ENCODE measurements at places on chromosomes 16 and 17. TPM values are rescaled to one million over a fixed set of nuclear protein-coding genes. Genes with fewer than 3 reads are reported as not detected.

USP43 gene
- 0.43 TPM for total RNA-seq

RNF227 gene
- 6.2 TPM for total RNA-seq

MT3 gene
- total RNA-seq, result not detected

SLC2A4 gene
- total RNA-seq, result 0.22 TPM

DNAH17 gene
- total RNA-seq, result not detected

CAVIN1 gene
- 437 TPM for total RNA-seq

DRC3 gene
- 0.86 TPM for total RNA-seq

CACNG3 gene
- not detected for total RNA-seq

ABCC11 gene
- under 0.01 TPM for total RNA-seq

ITGAE gene
- 15.0 TPM for total RNA-seq

TPSG1 gene
- not detected for total RNA-seq

ST6GALNAC1 gene
- not detected for total RNA-seq

FOXF1 gene
- 60.4 TPM for total RNA-seq

TNFSF13 gene
- 0.72 TPM for total RNA-seq

STAT5A gene
- 4.6 TPM for total RNA-seq

KRT20 gene
- total RNA-seq, result not detected

BCL6B gene
- under 0.01 TPM for total RNA-seq

GJD3 gene
- 3.9 TPM for total RNA-seq

SLFN5 gene
- total RNA-seq, result 151 TPM

SLC9A5 gene
- 1.6 TPM for total RNA-seq

CDH1 gene
- total RNA-seq, result 0.22 TPM

SGCA gene
- total RNA-seq, result 5.5 TPM

FBXO39 gene
- 0.22 TPM for total RNA-seq

MEOX1 gene
- 6.6 TPM for total RNA-seq

ZNF385C gene
- not detected for total RNA-seq

P2RX5 gene
- total RNA-seq, result 2.0 TPM

KRT31 gene
- not detected for total RNA-seq

AURKB gene
- total RNA-seq, result 67.6 TPM

EXOC3L1 gene
- total RNA-seq, result not detected

TLCD2 gene
- 5.3 TPM for total RNA-seq

TLCD1 gene
- total RNA-seq, result 4.2 TPM

ANKFY1 gene
- 36.8 TPM for total RNA-seq

CLEC18A gene
- 0.66 TPM for total RNA-seq

MYH2 gene
- total RNA-seq, result not detected

SAT2 gene
- 26.0 TPM for total RNA-seq

CD300LG gene
- total RNA-seq, result not detected

MPP2 gene
- 0.43 TPM for total RNA-seq

CPHXL2 gene
- not detected for total RNA-seq

TEKT3 gene
- not detected for total RNA-seq

PSMB10 gene
- total RNA-seq, result 51.4 TPM

GRAP gene
- under 0.01 TPM for total RNA-seq

IGSF6 gene
- total RNA-seq, result under 0.01 TPM

Measured in placental pericyte (primary cell).